T1000 (cell line): ENCODE measurements at places on chromosomes 7 and 10.

DNA sequence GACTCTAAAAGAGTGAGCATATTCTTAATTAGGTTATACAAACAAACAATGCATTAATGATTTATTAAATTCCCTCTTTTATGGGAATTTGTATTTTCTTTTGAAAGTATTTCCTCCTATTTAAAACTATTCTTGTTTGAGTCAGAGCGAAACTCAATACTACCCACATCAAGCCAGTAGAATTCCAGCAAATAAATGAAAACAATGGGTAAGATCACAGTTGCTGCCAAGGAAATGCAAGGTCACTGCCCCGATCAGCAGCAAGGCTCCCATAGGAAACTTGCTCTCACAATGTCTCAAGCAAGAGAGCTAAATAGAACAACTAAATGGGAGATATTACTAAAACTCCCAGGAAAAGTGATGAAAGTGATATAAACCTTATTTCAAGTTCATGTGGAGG is 206.3 kb downstream of the THSD7A start:
- no peak for DNase-seq

DNA sequence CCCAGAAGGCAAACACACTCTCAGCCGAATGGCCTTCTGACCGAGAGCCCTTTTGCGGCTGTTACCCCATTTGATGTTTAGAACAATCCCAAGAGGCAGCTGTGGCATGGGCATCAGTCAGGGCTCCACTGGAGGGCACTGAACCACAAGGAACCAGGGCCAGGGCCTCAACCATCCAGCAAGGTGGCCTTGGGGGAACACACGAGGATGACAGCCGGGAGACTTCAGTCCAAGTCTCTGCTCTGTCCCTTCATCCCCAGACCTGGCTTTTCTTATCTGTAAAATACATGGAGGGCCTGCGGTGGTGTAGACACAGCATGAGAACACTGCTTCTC is 63.6 kb upstream of the INSIG1 start:
- no peak for DNase-seq

DNA sequence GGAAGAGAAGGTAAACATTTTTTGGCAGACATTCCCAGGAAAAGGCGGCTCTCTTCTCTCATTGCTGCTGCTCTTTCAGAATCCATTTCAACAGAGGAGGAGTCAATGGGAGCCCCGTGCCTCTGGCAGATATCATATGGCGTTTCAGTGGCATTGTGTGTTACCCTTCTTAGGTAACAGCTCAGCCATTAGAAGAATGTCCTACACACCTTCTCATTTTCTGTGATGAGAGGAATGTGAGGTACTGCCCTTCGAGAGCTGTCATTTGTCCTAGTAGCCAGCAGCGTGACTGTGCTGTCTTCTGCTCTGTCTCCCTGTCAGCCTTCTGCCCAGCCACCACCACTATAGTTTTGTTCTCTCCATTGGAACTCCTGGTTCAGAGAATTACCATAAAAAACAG is 102.4 kb downstream of the EGFR start:
- no peak for DNase-seq

DNA sequence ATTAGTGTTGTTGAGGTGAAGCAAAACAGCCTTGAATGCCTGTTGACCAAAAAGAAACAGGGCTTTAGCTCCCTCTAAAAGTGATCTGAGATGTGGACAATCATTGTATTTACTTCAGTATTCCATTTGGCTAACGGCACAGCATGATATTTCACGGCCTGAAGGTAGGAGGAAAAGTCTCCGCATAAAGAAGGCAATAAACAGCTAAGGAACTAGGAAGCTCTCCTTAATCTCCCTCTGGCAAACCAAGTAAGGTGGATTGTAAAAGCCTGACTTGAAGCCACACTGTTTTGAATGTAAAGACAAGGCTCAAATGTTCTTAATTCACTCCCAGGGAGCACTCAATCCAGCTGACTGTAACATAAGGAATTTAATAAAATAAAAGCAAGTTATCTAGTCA is 160.0 kb upstream of the ZNF804B start:
- DNase-seq = no peak

DNA sequence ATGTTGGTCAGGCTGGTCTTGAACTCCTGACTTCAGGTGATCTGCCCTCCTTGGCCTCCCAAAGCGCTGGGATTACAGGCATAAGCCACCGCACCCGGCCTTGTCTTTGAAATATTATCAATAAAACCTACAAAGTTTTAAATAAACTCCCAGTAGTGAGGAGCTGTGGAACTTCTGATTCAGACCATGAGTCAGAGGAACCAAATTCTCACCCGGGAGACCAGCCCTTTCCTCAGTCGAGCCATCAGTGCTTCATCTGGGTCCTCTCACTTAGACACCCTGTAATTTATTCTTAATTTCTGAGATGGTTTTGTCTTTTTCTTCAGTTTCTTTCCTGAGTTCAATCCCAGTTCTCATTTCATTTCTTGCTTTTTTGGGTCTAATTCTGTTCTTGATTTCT is 68.6 kb downstream of the DYNC2I1 start:
- DNase-seq = no peak

DNA sequence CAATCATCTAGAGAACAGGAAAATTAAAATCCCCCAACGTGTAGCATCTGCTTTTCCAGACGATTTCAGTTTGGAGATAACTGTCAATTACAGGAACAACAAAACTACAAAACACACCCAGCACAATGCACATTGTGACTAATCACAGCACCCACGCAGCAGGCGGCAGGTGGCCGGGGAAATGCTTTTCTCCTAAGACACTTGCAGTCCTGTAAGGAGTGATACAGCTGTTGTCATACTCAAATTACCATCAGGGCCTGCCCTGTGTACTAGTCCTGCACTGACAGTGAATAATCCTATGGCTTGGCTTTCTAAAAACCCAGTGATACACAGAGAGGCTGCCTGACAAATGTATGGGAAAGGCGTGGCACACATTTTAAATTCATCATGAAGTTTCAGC is 37.8 kb downstream of the COBL start:
- no peak for DNase-seq

- no peak for DNase-seq
Observed at GRCh38 chr7:1909476-1909875, 239.4 kb downstream of the ELFN1 start.
